ENCODE measurements at places on chromosomes 5 and 9. TPM values are rescaled to one million over a fixed set of nuclear protein-coding genes. Genes with fewer than 3 reads are reported as not detected.

WDR70 gene
- 34.6 TPM for total RNA-seq

SPACA9 gene
- total RNA-seq = 0.52 TPM

CDH12 gene
- total RNA-seq = not detected

PCDHGA11 gene
- not detected for total RNA-seq
